ENCODE measurements at places on chromosomes 6 and 20.
A peak's percentile ranks its signal among the peaks of the same experiment; 100 is the strongest.

DNA sequence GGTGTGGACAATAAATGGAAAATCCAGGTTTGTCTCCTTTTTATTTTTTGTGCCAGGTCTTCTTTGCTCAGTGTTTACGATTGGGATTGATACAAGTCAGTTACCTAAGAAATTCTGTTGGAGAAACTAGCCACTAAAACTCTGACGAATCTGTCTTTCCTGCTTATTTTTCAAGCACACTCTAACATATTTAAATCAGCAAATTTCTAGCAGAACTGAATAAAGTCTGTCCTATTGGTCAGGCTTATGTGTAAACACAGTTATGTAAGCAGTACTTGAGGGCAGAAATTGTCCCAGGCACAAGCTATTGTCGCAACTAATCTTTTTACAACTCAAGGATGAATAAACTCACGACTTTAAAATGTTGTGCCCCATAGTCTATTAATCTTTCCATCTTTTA, 12.1 kb upstream of the EXOC2 start:
- no peak for DNase-seq

DNA sequence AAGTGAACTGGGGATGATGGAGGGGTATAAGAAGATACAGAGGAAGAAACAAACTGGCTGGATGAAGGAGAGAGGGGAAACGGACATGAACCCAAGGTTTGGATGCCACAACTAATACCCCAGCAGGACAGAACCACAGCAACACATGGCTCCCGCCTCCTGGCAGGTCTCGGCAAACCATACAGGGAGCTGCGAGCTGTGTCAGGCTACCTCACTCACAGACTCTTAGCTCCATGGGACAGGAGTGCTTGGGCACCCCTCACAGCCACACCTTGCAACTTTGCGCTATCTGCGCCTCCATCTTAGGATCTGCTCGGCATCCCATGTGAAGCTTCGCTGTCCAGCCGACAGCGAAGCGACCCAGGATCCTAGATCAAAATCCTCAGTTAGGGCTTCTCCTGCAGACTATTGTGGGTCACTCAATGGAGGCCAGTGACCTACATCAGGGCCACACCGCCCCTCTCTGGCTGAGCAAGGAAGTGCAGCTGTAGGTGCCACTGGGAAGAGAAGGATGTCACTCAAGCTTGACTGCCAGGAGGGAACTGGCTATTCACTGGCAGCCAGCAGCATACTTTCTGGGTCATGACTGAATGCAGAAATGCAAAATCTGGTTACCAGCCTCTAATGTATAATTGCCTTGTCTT, 174.4 kb upstream of the RIN2 start:
- peak; percentile 72 for DNase-seq

GRCh38 chr6:138600726-138601125, 101.4 kb upstream of the NHSL1 start:
- DNase-seq: peak; percentile 89

DNA sequence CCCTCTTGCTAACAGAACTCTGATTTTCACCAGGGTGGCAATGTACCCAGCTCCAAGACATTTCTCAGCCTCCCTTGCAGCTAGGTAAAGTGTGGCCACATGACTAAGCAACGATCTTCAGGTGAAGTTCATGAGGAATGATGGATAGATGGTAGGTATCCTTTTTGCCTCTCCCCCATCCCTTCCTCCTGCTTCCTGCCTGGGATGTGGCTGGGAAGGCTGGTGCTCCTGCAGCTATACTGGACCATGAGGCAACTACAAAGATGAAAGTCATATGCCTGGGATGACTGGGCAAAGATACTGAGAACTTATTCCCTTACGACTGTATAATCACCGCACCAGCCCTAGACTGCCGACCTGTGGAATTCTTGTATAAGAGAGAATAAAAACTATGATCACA, 13.4 kb downstream of the ZNF335 start:
- no peak for DNase-seq

DNA sequence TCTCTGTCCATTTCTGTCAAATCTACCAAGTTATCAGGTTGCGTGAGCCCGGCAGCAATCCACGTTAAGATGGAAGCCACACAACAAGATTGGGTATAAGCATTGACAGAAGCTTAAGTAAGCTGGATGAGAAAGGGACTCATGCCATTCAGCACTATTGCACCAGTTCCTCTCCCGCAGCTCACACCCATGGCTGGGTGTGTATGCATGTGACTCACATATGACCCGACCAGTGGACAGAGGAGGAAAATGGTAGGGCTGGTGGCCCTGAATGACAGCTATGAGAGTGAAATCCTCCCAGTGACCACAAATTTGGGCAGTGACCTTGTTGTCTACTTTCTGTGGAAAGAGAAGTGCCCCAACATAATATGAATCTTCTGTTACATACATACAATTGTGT, 113.5 kb downstream of the OTOR start:
- DNase-seq: no peak

- no peak for DNase-seq
Observed at GRCh38 chr6:52909531-52909930, at the start of gene GSTA3. TSS of gene GSTA3 (minus strand) at chr6:52909698. CDS start at chr6:52905834, 3,864 bp downstream.

GRCh38 chr6:36599791-36600209, 5.6 kb downstream of the SRSF3 start:
- DNase-seq: peak; percentile 55

- DNase-seq: no peak
Observed at GRCh38 chr20:37280403-37280802, 9.1 kb upstream of the MANBAL start.

DNA sequence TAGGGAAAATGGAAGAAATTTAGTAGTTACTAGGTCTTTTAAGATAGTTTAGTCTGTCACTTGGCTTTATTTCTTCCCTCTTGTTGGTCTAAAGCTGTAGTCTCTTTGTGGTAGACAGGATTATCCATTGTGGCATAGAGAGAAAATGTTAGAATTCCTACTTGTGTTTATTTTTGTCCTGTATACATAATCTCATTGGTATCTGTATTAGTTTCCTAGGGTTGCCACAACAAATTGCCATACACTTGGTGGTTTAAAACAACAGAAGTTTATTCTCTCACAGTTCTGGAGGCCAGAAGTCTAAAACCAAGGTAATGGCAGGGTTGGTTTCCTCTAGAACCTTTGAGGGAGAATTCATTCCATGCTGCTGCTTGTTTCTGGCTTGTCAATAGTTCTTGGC, 119.4 kb downstream of the ZFAND3 start:
- DNase-seq: peak; percentile 12
